ENCODE measurements at places on chromosomes 3 and 15. TPM values are rescaled to one million over a fixed set of nuclear protein-coding genes. Genes with fewer than 3 reads are reported as not detected.

The BCHE gene
- total RNA-seq = 15.4 TPM

The CSK gene
- total RNA-seq = 27.9 TPM

The GPR160 gene
- 1.8 TPM for total RNA-seq

The PLSCR4 gene
- 569 TPM for total RNA-seq

The NBEAL2 gene
- 13.5 TPM for total RNA-seq

DNA sequence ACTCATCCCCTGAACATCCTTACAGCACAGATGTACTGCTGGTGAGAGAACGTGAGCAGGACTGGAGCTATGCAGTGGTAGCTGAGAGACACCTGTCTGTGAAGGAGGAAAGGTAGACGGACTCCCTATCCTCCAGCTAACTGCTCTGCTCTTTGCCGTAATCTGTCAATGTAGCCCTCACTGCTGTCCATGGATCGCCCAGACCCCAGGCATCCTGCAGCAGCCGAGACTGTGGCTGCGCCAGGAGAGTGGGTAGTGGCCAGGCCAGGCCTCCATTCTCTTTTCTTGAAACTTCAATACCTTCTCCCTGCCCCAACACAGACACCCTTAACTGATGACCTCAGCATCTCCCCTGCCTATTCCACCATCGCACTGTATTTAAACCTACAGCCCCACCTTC is 44.5 kb downstream of the CRABP1 start:
- DNase-seq = no peak

- DNase-seq = no peak
Observed at GRCh38 chr15:54990793-54991192, 205.9 kb downstream of the RSL24D1 start.

- DNase-seq = no peak
Observed at GRCh38 chr3:36679384-36680200, 84.8 kb downstream of the DCLK3 start.
